ENCODE measurements at places on chromosomes 12 and 14. TPM values are rescaled to one million over a fixed set of nuclear protein-coding genes. Genes with fewer than 3 reads are reported as not detected.

Gene MYO1A
- 219 TPM for total RNA-seq

Gene POTEG
- not detected for total RNA-seq

Gene SLC25A47
- 0.17 TPM for total RNA-seq

Gene SIX4
- 0.12 TPM for total RNA-seq

Gene GPRC5D
- total RNA-seq, result not detected

Gene GDF3
- total RNA-seq, result not detected

- peak; percentile 84 for DNase-seq
Measured at GRCh38 chr12:50764286-50765094, 589 bp downstream of the ATF1 start.

GRCh38 chr12:64392221-64392620, 1.7 kb upstream of the C12orf56 start:
- DNase-seq, result no peak

DNA sequence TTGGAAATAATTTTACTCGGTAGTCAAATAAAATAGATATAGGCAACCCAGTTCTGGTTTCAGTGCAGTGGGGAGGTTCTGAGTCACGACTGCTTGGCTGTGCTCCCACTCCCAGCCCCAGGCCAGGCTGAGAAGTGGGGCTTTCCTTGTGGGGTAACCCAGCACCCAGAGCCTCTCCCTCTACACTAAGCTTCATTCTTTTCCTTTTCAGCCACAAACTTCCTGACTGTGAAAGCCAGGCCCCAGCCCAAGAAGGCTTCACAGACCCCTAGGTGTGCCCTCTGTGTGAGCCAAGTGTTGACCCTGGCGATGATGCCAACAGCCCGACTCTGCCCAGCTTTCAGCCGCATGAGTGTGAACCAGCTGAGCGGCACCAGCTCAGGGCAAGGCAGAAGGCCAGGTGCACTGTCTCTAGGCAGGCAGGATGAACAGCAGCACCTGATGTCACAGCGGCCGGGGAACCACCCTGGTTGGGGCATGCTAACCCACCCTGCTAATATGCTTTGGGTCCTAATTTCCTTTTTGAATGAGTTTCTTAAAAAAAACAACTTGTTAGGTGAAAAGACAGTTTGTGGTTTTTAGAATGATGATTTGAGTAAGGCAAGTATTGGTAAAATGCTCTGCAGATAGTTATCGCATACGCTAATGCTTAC, 42.2 kb upstream of the ATP23 start:
- DNase-seq, result peak; percentile 55

DNA sequence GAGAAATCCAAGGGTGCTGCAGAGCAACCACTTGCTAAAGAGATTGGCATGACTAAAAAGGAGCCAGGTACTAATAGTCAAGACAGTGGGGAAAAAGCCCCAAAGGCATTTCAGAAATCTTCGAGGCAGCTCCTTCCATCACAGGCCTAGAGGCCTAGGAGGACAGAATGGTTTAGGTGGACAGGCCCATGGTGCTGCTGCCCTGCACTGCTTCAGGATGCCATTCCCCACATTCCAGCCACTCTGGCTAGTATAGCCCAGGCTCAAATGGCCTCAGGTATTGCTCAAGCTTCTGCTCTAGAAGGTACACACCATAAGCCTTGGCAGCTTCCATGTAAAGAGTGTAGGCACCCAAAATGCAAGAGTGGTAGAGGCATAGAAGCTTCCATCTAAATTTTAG, 92.9 kb downstream of the RPAP3 start:
- no peak for DNase-seq

- DNase-seq, result peak; percentile 73
Measured at GRCh38 chr12:7142056-7142644, 12.0 kb downstream of the CLSTN3 start.

- no peak for DNase-seq
Measured at GRCh38 chr14:42353315-42353714, 746.6 kb downstream of the LRFN5 start.

DNA sequence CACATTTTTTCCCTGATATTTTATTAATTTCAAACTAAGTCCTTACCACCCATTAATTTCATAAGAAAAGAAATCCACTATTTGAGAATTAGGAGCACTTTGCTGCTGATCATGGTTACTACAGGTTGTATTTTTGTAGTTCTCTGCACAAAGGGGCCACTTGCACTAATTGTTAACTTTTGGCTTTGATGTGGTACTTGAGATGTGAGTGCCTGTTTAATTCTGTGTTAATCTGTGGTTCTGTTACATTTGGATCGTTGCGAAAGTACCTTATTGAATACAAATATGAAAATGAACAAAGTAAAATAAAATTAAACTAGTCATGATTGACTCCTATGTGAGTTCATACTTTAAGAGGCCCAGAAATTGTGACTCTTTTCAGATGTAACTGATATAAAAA, 374.9 kb upstream of the RGS6 start:
- DNase-seq, result no peak

GRCh38 chr12:27814411-27814810, 34.4 kb upstream of the MANSC4 start:
- DNase-seq, result no peak

DNA sequence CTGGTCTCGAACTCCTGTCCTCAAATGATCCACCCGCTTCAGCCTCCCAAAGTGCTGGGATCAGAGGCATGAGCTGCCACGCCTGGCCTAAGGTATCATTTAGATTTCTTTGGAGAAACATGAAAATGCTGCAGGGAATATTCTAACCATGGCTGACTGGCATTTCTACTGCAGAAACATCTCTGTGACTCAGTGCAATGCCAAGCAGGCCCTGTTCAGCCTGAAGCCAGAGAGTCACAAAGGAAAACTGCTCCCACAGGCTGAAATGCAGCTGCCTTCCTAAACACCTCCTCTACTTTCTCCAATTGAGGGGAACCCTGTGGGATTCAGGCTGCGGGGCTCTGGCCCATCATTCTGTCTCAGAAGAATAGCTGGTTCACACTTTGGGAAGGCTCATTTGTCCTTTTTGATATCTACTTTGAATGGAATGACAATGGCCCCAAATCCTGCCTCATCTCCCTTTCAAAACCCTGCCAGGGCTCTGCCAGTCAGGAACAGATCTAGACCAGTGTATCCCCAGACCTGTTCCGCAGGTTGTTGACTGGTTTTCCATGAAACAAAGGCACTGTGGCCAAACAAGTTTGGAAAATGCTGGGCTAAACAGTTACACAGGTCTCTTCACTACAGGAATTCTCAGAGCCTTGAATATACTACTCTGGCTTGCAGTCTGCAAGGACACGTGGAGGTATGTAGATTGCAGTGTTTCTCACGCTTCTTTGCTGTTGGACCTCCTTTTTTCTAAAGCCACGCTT, 7.8 kb downstream of the C12orf43 start:
- no peak for DNase-seq

DNA sequence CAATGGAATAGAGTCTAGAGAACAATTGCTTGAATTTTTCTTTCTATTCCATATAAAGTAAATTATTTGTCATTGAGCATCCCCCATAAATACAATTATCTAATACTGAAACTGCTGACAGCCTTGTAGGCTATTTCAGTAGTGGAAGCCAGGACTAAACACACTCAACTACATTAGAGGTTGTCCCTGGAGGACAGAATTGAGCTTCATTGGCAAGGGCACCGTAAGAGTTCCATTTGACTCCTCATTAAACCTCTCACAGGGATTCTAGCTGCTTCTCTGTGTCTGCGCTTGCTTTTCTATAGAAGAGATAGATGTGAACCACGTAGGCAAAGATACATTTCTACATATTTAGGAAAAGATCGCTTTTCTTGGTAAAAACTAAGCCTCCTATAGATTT, 3.5 kb upstream of the PTPRO start:
- DNase-seq, result no peak

- DNase-seq, result no peak
Measured at GRCh38 chr14:77003960-77004710, 24.4 kb downstream of the IRF2BPL start.

DNA sequence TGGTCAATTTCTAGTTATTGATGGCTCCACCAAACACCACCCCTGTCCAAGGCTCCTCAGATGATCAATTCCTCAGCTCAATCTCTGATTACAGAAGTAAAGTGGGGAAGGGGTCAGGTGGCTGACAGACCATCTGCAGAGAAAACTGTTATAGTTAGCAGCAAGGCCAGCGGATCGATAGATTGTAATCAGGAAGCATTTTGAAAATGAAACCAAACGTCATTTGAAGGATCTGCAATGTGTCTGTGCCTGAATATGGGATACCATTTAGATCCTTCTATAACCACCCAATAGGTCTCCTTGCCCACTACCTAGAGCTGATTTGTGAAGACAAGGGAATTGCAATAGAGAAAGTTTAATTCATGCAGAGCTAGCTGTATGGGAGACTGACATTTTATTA, 11.6 kb downstream of the HCAR2 start:
- DNase-seq, result no peak

- no peak for DNase-seq
Measured at GRCh38 chr14:101186544-101186943, 283.0 kb upstream of the RTL1 start.

- DNase-seq, result no peak
Measured at GRCh38 chr12:75389706-75390105, 1.2 kb upstream of the GLIPR1L2 start.

DNA sequence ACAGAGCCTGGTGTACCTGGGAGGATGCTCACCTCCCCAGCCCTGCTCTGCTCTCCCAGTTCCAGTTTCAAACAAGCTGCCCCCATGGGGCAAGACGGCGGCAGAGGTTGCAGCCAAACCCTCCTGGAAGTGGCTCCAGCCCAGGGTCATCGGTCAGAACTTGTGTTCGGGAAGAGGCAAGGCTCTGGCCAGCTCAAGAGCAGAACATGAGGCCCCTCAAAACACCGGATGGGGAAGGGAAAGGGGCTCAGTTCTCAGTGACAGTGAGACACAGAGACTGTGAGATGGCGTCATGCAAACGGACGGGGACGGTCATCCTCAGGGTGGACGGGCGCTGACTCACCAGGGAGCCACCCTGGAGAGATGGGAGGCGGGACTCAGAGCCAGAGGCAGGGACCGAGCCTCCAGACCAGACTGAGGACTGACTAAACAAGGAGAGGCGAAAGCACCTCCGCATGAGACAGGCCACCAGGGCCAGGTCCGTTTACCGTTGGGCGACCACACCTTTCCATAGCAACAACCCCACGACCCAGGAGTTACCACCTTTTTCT, 63.9 kb upstream of the GALNT9 start:
- DNase-seq, result no peak

- DNase-seq, result no peak
Measured at GRCh38 chr12:59041241-59042121, 121.2 kb upstream of the LRIG3 start.

DNA sequence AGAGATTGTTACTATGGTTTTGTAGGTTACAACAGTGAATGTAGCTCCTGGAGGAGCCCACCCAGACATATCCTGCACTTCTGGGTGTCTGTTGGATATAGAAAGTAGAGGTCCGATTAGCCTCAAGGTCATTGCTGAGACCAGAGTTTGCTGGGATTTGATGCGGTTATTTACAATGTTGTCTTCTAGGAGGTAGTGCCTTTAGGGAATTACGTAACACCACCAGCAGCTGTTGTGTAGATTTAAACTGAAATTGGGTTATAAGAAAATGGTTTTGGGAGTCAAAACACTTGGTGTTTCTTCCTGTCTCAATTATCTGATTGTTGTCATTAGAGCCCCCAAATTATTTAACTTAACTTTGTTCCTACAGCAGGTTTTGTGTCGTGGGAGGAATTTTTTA, 225.3 kb upstream of the PELI2 start:
- DNase-seq, result no peak

DNA sequence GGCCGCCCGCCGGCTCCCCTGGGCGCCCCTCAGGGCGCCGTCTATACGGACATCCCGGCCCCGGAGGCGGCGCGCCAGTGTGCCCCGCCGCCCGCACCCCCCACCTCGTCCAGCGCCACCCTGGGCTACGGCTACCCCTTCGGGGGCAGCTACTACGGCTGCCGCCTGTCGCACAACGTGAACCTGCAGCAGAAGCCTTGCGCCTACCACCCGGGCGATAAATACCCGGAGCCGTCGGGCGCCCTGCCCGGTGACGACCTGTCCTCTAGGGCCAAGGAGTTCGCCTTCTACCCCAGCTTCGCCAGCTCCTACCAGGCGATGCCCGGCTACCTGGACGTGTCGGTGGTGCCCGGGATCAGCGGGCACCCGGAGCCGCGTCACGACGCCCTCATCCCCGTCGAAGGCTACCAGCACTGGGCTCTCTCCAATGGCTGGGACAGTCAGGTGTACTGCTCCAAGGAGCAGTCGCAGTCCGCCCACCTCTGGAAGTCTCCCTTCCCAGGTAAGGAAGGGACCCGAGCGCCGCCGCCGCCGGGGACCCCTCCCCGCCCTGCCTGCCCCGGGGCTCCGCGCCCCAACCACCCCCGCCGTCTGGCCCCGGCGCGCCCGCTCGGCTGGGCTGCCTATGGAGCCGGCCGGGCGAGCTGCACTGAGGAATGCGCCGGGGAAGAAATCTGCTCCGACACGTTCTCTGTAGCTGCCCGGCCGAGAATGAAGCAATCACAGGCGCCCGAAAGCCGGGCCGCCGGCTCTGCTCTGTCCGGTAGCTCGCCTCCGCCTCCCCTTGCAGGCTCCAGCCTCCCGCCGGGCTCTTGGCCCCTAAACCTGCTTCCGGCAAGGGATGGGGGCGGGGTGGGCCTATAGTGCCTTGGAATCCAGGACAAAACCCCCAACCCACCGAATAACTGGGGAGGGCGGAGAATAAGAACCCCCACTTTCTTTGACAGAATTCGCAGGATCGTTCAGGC, 794 bp downstream of the HOXC13 start:
- no peak for DNase-seq

GRCh38 chr12:57687862-57688261, 6.1 kb upstream of the OS9 start:
- no peak for DNase-seq

DNA sequence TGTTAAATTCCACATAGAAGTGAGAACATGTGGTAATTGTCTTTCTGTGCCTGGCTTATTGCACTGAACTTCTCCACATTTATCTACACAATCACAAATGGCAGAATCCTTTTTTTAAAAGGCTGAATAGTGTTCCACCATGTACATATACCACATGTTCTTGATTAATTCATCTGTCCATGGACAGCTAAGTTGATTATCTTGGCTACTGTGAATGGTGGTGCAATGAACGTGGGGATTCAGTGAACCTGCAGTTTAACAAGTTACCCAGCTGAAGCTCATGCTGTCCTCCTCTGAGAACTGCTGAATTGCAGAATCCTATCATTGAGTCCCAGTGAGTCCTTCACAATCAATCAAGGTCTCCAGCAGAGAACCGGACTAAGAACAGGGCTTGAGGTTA, 74.9 kb downstream of the TBK1 start:
- DNase-seq, result no peak

GRCh38 chr12:56007564-56008559, 10.8 kb downstream of the SUOX start:
- peak; percentile 81 for DNase-seq

GRCh38 chr14:95043732-95044462, 113.4 kb downstream of the DICER1 start:
- DNase-seq, result no peak

DNA sequence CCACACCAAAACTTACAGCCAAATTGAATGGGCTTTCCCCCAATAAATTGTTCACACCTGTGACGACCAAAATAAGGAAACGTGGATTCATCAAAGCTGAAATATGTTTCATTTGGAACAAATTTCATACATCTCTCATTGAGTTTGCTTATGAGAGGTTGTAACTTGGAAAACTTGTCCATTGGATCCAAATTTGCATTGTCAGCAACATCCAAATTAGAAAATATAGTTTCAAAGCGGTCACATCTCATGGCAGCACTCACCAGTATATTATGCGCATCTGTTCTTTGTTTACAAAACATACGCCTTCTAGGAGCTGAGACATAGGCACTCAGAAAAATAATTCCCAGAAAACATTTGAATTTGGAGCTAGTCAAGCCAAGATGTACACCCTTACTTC, 1028.2 kb upstream of the USP15 start:
- DNase-seq, result no peak
